NCI-H774 (cell line): ENCODE measurements at places on chromosomes 7 and 10.

GRCh38 chr10:103691723-103692435 is 163.5 kb downstream of the SH3PXD2A start:
- no peak for DNase-seq

DNA sequence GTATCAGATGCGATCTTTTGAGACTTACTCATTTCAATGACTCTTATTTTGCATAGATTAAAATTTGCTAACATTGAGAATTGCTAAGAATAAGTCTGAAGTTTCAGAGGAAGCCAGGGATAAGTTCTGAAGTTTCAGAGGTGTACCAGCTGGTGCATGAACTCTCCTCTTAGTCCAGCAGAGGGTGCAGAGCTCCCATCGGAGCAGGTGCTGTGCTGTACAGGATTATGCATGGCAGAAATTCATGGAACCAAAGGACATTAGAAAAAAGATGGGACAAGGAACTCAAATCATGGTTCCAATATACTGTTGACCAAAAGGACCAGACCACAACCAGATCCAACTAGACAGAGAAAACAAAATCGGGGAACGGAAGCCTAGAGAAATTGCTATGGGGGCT is 41.9 kb downstream of the MGAM2 start:
- peak; percentile 30 for DNase-seq

GRCh38 chr7:140229591-140230515 is 53.1 kb upstream of the KDM7A start:
- no peak for DNase-seq

GRCh38 chr7:81439591-81439990 is 330.3 kb downstream of the HGF start:
- DNase-seq = no peak

DNA sequence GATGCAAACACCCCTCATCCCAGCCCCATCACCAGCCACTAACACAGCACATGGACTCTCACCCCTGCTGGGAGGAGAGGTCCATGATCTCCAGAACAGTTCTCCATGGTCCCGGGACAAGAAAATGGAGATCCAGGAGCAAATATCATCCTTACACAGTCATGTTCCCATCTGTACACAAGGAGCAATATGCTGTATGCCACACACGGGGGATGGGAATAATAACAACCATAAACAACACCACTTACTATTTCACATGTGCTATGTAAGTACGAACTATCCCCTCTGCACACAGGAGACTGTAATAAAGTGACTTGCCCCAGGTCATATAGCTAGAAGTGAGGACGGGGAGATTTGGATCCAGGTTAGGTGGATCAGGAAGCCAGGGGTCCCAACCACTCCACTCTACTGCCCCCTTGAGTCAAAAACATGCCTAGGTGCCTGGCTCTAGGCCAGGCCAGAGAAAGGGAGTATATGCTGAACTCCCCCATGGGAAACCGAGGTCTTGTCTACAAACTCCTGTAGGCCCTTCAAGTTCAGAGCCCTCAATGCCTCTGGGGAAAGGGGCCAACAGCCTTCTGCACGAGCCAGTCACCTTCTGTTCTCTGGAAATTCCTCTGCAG is 34.1 kb downstream of the LRRC20 start:
- no peak for DNase-seq
